ENCODE measurements at places on chromosomes 5 and 9.
A peak's percentile ranks its signal among the peaks of the same experiment; 100 is the strongest.

DNA sequence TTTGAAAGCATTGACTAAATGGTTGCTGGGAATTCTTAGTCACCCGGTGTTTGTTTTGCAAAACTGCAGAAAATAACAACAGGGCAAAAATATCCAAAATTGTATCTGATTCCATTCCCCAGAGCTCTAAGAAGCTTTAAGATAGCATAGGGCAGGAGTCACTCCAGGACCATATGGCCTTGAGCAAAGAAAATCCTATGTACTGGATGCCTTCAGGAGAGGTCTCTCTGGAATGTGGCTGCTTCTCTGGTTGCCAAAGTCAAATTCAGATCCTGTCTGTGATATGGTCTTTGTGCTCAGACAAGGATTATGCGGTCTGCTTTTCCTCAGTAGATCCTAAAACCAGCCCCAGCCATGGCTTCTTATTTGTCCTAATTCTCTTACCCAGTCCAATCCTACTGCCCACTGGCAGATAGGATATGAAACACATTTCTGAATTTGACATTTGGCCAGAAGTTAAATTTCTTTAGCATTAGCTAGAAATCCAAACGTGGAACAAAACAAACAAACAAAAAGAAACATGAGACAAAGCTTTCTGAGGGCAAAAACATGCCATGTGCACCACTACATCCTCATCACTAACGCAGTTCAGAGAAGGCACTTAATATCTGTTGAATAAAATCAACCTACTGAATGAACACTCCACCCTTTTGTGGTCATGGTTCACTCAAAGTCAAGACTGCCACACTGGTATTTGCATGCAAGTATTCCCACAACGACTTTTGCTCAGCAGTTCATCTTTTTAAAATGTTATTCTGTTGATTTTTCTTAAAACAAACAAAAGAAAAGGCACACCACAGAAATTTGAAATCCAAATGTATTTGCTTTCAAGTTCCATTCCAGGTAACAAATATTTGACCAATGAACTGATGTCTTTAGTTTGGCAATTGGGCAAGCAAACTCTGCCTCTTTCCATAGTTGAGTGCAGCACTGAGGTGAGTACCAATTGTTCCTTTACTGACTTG is 165.7 kb downstream of the TRPM6 start:
- no peak for DNase-seq

DNA sequence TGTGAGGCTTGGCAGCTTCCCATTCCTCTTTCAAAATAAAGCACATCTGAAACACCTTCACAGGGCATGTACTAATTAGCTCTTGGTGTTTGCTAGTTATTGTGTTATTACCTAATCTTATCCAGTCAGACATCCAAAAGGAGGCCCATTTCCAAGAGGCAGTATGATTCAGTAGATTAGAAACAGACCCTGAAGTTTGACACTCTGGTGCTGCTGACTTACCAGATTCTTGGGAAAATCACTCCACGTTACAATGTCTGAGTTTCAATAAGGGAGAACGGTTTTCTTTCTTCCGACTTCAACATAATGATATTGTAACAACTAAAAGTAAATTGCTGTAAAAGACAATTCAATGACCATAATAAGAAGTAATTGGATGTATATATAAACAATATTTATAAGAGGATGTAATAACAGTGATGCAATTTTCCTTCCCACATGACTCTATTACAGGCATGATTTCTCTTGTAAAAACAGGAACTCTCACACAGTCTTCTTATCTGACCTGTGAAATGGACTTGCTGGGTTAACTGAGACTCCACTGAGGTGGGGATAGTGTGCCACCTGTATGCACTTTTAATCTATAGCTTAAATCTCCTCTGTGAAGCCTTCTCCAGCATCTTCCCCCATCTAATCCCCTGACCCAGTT is 181.3 kb upstream of the ELL2 start:
- DNase-seq, result no peak

- DNase-seq, result peak; percentile 2
These were observed 157.2 kb upstream of the ISL1 start for GRCh38 chr5:51225789-51226742.

- DNase-seq, result no peak
These were observed 233.5 kb upstream of the GAS1 start for GRCh38 chr9:87180841-87181240.

GRCh38 chr5:145968970-145969713 is 32.8 kb downstream of the SH3RF2 start:
- no peak for DNase-seq
